Amniotic epithelial cell (primary cell): ENCODE measurements at places on chromosomes 6 and 20.
A peak's percentile ranks its signal among the peaks of the same experiment; 100 is the strongest.

GRCh38 chr6:25583099-25583498 is 68.9 kb upstream of the SCGN start:
- DNase-seq, result no peak

DNA sequence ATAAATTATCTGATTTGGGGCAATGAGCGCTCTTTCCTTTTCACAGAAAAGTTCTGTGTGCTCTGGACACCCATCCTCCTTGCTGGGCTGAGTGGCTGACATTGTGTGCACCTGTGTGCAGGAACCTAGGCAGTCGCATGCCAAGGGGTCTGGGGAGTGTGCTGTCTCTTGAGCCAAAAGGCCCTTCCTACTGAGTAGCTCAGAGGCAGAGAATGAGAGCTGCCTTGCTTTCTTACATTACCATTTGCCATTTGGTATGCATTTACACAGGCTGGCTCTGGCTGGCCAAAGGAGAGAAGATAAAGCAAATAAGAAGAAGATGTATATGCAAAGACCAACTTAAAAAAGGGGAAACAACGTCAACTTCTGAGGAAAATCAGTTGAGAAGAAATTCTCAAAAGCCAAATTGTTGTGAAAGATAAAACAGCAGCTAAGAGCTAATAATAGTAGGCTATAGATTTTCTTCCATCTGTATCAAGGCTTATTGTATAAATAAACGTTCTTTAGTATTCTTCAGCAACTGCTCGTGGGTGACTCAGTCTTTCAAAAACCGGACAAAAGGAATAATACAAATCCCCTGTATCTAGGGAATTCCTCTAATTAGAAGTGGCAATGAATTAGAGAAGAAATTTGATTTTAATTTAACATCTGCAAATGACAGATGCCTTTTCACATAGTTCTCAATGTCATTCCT is 121.9 kb downstream of the INSM1 start:
- DNase-seq, result no peak

- DNase-seq, result no peak
Measured at GRCh38 chr6:122223251-122223650, 176.2 kb upstream of the HSF2 start.

GRCh38 chr6:40956936-40957335 is 82.1 kb downstream of the UNC5CL start:
- DNase-seq, result peak; percentile 60

DNA sequence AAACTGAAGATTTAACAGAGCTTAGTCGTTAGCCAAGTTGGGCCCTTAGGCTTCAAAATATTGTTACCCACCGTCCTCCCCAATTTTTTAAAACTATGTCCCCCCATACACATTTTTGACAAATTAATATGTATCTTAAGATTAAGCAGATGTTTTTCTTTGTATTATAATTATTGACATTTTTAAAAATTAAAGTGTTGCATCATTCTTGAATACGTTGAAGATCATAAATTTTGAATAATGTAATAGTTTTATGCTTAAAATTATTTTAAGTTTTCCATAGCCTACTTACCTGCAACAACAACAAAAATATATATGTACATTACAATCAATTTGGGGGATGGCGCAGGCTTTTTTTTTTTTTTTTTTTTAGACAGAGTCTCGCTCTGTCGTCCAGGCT is 8.2 kb upstream of the PRSS16 start:
- no peak for DNase-seq

- peak; percentile 38 for DNase-seq
Measured at GRCh38 chr6:131519670-131520436, 53.2 kb upstream of the ARG1 start.

DNA sequence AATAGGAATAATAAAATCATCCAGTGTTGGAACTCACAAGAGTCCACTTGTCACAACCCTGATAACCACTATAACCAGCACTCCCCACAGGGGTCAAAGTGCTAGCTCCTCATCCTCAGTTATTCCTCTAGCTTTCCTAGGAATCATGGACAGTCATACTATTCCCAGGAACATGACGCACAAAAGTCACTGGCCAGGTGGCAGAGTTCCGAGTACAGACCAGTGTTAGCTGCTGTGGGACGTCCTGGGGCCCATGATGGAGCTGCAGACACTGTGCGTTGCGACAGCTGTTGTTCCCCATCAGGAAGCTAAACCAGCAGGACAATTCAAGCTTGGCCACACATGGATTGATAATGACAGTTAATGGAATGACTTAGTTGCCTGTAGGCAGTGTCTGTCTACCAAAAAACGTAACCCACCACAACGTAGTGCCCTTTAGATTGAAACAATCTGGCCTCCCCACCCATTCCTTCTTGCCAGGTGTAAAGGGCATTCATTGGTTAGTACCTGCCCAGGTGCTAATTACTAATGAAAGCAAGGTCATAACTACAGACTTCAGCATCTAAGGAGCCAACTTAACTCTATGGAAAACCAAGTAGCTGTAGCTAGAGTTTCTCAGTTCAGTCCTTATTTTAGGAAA is 17.4 kb downstream of the EZR start:
- no peak for DNase-seq

- no peak for DNase-seq
Measured at GRCh38 chr6:18675881-18676280, 288.7 kb downstream of the RNF144B start.

- DNase-seq, result no peak
Measured at GRCh38 chr20:59276938-59277337, 23.5 kb upstream of the EDN3 start.

DNA sequence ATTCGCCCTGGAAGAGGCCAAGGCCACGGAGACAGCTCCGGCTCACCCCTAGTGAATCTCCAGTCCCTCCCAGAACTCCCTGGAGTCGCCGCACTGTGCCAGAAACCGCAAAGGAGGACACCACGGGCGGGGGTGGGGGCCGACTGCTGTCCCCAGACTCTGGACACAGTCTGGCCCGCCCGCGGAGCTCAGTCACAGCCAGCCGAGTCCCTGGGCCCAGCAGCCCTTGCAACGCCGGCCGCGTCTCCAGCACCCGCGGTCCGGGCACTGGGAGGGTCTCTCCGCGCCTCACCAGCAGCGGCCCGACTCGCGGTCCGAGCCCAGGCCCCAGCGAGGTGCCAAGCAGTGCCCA is 518 bp downstream of the PEX6 start:
- peak; percentile 27 for DNase-seq

GRCh38 chr6:31087494-31088089 is 24.8 kb downstream of the C6orf15 start:
- DNase-seq, result peak; percentile 83

GRCh38 chr20:19944772-19945459 is 72.2 kb upstream of the NAA20 start:
- DNase-seq, result no peak

DNA sequence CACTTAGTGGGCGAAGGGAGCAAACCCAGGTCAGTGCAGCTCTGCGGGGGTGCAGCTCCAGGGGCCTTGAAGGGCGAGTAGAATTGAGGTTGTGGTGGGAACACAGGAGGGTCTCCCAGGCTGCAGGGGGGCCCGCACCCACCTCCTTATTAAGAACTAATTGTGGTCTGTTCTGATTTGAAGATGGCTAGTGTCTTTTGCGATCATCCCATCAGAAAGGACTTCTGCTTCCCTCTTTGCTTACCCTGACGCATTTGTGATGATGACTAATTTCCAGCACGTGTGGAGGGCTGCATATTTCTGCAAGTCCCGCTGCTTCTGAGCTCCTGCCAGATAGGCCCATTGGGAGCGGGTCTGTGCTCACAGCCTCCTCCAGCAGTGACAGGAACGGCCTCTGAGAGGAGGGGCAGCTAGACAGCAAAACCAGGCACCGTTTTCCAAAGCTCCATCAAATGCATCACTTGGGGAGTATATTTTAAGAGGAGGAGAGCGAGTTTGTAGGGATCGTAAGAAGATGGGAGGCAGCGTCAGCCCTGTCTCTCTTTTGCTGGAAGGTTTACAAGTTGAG is 268.9 kb downstream of the CDH4 start:
- peak; percentile 73 for DNase-seq

DNA sequence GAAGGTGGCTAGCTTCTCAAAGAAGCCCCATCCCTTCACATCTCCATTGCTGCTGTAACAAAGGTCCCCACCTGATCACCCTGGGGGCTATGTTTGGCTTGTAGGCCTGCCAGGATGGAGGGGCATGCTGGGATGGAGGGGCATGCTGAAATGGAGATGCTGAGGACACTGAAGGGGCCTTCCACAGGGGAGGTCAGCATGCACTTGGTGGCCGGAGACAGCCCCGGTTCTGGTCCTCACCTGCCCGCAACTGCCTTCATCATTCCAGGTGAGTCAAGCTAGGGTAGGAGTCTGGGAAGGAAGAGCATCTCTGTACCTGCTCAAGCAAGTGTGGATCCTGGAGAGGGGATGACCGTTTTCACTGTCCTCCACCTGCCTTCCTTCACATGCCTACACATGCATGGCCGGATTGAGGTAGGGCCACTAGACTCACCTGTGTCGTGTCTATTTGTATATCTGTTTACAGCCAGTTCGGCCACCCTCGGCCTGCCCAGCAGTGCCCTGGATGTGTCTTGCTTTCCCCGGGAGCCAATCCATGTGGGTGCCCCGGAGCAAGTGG is 6.0 kb downstream of the L3MBTL1 start:
- DNase-seq, result no peak

- DNase-seq, result peak; percentile 30
Measured at GRCh38 chr6:159727717-159728445, 575 bp downstream of the WTAP start.

DNA sequence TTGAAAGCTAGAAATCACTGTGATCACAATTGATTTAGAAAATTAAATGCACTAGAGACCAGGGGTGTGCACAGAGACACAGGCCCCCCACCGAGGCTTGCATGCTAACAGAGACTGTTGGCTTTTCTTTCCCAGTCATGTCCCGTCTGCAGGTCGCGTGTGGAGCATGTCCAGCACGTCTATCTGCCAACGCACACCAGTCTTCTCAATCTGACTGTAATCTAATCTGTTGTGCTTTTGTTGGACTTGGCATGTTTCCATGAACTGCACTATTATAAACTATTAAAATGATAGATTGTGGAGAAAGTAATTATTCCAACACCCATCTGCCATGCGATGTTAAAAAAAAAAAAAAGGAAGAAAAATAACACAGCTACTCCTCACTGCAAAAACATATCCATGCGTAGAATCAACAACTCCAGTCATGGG is 17.7 kb downstream of the MYLIP start:
- no peak for DNase-seq

GRCh38 chr6:141415896-141416295 is 716.8 kb upstream of the GJE1 start:
- DNase-seq, result no peak

DNA sequence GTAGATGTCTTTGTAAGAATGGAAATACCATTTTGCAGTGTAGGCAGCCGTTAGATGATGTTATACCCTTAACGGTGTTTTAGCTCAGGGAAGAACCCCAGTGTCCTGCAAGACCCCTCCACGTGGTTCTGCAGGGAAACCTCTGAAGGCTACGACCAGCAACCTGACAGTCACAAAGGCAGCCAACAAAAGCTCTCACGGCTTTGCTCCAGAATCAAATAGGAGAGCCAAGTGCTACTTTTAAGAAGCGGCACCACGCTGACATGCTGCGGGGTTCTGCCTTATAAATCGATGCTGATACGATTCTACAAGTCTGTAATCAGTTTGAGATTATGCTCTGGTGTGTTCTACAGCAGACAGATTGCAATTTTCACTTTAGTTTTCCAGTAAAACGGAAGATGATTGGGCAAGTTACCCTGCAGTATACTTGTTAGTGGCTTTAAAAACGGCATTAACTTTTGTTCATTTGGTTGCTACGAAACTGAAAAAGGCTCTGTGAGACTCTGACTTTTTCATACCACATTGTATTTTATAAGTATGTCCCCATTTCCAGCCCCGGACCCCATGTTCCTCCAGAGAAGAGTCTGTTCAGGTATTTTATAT is 312.9 kb downstream of the SAMD5 start:
- DNase-seq, result no peak

- no peak for DNase-seq
Measured at GRCh38 chr6:4380881-4381281, 245.5 kb upstream of the ECI2 start.

GRCh38 chr20:58447511-58448391 is 58.7 kb downstream of the VAPB start:
- peak; percentile 52 for DNase-seq

DNA sequence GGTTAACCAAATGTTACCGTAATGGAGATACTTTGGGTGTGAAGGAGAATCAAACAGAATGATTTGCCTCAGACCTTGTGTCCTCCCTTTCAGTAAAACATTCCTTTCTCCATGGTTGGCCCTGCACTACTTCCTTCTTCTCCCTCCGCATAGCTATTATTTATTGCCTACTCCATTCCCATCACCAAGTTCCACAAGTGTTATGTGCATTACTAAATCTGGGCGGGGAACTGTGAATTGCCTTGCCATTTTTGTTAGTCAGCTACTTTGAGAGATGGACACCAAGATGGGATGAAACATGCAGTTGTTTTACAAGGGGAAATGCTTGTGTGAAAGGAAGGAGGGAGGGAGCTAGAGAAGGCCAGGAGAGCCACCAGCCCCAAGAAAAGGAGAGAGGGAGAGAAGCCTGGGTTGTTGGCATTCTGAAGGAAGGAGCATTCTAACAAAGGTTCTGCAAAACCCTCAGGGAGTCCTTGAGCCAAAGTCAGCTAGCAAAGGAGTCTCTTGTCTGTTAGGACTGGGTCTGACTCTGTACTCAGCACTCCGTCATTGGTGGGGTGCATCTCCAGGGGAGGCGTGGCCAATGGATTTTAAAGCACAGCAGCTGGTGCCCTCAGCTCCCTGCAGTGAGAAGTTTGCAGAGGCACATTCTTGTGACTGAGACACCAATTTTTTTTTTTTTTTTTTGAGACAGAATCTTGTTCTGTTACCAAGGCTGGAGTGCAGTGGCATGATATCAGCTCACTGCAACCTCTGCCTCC is 83.6 kb upstream of the CHD6 start:
- no peak for DNase-seq

- no peak for DNase-seq
Measured at GRCh38 chr6:137099689-137100403, 55.1 kb upstream of the IL20RA start.

DNA sequence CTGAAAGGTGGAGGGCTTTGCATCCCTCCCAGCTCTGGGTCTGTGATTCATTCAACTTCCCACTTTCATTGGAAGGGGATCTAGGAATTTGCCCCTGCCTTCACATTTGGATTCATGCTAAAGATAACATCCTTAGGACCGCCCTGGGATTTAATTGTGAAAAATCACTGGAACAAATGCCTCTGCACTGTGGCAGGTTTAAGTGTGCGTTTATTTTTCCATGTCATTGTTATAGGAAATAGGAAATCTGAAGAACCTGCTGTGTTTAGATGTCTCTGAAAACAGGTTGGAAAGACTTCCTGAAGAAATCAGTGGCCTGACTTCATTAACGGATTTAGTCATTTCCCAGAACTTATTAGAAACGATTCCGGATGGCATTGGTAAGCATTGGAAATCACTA is 104.7 kb downstream of the LRRC1 start:
- no peak for DNase-seq

DNA sequence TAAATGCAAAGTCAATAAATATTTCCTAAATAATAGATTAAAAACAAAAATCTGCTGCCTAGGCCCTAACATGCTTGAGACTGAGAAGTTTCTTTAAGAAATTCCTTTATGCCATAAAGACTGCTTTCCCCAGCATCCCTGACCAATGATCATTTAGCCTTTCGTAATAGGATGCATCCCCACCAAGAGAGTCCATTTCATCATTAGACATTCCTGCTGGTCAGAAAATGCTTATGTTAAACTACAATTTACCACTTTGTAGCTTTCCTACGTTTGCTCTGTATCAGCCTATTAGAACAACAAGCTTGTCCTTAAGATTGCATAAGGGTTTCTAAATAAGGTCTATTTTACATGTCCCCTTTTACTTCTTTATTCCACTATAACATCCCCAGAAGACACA is 59.8 kb upstream of the HSF2 start:
- peak; percentile 6 for DNase-seq

GRCh38 chr6:161436106-161436876 is 162.4 kb upstream of the AGPAT4 start:
- DNase-seq, result no peak
